ENCODE measurements at places on chromosomes 6 and 20.

GRCh38 chr20:32695089-32695488 is 21.3 kb upstream of the C20orf203 start:
- H3K4me3 ChIP-seq, result no peak overlapping the region
- H3K27ac ChIP-seq, result no peak overlapping the region
- no peaks in the 10 kb centered on the region for H3K27me3 ChIP-seq
- H3K36me3 ChIP-seq, result no peaks in the 10 kb centered on the region

DNA sequence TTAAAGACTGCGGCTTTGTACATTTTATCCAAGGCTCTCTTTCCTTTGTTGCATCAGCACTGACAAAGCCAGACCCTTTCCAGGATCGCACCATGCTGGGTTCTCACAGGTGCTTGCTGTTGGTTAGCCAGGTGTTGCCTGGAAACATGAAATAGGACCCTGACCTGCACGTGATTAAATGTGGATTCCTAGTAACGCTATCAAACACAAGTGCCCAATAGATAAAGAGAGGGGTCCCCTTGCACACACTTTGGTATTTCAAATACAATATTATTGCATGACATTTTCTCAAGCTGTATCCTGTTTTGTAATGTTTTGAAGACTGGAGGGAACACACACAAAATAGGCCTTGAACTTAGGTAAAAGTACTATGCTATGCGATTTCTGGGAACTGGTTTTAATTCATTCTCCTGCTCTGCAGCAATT is 73.3 kb downstream of the AKAP12 start:
- no peak overlapping the region for H3K27ac ChIP-seq
- no peaks in the 10 kb centered on the region for H3K4me1 ChIP-seq

DNA sequence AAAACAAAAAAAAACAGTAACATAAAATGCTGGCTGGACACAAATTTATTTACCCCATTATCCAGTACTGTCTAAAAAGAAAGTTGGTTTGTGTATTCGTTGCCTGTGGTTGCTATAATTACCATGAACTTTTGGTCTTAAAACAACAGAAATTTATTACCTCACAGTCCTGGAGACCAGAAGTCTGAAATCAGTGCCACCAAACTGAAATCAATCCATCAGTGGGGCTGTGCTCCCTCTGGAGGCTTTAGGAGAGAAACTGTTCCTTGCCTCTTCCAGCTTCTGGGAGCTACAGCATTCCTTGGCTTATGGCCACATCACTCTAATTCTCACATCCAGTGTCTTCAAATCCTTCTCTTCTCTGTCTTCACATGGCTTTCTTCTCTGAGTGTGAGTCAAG is 79.4 kb downstream of the SNX5 start:
- no peaks in the 10 kb centered on the region for H3K27me3 ChIP-seq
- no peak overlapping the region for H3K27ac ChIP-seq
- H3K4me3 ChIP-seq, result no peak overlapping the region

DNA sequence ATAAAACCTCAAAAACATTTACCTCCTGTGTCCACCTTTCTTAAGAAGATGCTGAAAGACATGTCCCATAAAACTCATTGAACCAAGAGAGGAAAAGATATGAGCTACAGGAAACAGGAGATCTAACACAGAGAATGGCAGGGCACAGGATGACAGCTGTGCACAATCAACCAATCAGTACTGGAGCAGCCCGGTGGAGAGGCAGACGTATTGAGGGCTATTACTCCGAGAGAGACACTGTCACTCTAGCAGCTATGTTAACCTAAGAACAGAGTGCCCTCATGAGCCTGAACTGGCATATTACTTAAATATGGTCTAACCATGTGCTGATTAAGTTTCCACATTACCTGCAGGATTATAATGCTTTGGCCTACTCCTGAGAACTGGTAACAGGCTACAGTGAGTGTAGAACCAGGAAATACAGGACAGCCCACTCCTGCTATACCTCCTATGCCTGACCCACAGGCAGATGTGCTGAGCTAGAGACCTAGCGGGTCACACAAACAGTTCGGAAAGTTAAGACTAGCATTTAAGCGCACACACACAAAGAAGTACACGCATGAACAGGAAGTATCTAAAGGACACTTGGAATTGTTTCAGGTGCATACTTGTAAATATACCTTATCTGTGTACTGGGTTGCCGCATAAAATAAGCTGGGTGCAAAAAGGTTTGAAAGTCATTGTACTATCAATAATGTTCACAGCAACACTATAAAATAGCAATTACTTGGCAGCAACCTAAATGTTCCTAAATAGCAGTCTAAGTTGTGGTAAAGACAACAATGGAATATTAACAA is 199.3 kb upstream of the SHLD1 start:
- H3K4me3 ChIP-seq, result no peak overlapping the region
- DNase-seq, result no peak

- no peaks in the 10 kb centered on the region for H3K27me3 ChIP-seq
- peaks cover 12% of the 10 kb centered on the region for H3K4me1 ChIP-seq
- H3K4me3 ChIP-seq, result no peak overlapping the region
- H3K27ac ChIP-seq, result peak overlapping the region; percentile 22
These were observed 237.3 kb upstream of the CNR1 start for GRCh38 chr6:88403486-88403885.

- DNase-seq, result no peak
- no peaks in the 10 kb centered on the region for H3K36me3 ChIP-seq
- no peaks in the 10 kb centered on the region for H3K4me1 ChIP-seq
- no peak overlapping the region for H3K4me3 ChIP-seq
- H3K27me3 ChIP-seq, result no peaks in the 10 kb centered on the region
These were observed 249.7 kb upstream of the AFDN start for GRCh38 chr6:167576828-167577503.

DNA sequence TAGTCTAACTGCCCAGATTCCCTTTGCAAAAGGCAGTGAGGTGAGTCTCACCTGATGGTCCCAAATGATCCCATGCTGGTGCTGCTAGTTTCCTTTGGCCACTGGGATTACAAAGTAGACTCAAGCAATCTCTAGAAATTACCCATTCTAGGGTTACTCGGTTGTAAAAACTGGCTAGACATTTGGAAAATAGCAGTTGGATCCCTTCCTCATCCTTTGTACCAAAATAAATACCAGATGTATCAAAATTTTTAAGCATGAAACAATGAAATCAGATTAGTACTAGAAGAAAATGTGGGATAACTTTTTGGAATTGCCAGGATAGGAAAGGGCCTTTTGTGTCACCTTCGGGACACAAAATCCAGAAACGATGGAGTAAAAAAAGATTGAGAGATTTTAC is 112.9 kb upstream of the TOP1 start:
- H3K4me1 ChIP-seq, result no peaks in the 10 kb centered on the region
- no peaks in the 10 kb centered on the region for H3K27me3 ChIP-seq
- H3K4me3 ChIP-seq, result no peak overlapping the region
- no peak for DNase-seq
- no peak overlapping the region for H3K27ac ChIP-seq

DNA sequence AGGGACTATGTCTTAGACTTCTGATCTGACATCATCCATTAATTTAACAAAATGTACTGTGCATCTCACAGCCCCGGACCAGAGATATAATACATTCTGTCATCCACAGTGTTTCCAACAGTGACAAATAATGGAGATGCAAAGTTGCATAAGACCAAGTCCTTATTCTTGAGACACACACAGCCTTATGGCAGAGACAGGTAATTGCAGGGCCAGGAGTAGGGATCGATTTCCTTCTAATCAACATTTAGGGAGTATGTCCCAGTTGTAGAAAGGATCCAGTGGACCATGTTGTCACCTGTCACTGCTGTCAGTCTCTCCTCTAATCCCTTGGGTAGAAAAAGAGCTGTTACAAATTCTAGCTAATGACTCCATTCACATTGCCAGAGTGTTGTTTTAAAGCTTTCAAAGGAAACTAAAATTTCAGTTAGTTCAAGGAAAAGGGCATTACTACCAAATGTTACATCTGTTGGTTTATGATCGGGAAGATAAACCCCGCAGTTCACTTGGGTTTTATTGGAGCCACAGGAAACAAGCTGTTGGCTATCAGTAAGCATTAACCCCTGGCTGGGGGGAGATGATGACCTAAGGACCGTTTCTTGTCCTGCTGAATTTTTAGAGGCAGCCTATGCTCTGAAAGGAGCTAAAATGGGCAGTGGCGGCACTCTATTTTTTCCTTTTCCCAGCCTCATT is 111.4 kb upstream of the ATXN1 start:
- H3K4me1 ChIP-seq, result no peaks in the 10 kb centered on the region
- H3K27ac ChIP-seq, result no peak overlapping the region
- H3K27me3 ChIP-seq, result no peaks in the 10 kb centered on the region

- H3K36me3 ChIP-seq, result no peaks in the 10 kb centered on the region
- no peak for DNase-seq
These were observed 576.0 kb upstream of the CDH4 start for GRCh38 chr20:60676011-60676410.

DNA sequence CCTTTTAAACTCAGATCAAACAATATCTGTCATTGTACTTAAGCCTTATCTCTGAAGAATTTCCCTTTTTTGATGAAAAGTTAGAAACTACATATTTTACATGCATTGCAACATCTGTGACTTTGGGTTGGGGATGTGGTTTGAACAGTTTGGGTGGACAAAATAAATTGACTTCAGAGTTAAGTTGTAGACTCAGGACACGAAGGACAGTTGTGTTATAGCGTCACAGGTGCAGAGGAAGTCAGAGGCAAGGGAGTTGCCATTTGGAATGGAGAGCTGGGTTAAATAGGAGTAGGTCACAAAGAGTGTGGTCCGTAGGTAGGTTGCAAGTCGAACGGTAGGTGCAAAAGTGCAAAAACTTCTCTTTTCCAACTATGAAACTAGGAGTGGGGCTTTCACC is 46.0 kb downstream of the ZFAND3 start:
- H3K4me3 ChIP-seq, result no peak overlapping the region
- H3K27me3 ChIP-seq, result no peaks in the 10 kb centered on the region
- H3K27ac ChIP-seq, result no peak overlapping the region
- H3K36me3 ChIP-seq, result no peaks in the 10 kb centered on the region

DNA sequence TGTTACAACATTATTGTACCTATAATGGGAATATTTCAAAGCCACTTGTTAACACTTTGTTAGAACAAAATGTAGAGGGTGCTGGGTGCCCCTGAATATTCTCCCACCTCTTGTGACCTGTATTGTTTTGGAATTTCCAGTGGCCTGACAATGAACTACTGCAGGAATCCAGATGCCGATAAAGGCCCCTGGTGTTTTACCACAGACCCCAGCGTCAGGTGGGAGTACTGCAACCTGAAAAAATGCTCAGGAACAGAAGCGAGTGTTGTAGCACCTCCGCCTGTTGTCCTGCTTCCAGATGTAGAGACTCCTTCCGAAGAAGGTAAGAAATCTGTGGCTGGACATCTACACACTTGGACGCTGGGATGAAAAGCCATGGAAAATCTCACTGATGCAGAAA is 28.9 kb downstream of the PLG start:
- H3K4me3 ChIP-seq, result no peak overlapping the region
- no peaks in the 10 kb centered on the region for H3K4me1 ChIP-seq
- DNase-seq, result no peak

DNA sequence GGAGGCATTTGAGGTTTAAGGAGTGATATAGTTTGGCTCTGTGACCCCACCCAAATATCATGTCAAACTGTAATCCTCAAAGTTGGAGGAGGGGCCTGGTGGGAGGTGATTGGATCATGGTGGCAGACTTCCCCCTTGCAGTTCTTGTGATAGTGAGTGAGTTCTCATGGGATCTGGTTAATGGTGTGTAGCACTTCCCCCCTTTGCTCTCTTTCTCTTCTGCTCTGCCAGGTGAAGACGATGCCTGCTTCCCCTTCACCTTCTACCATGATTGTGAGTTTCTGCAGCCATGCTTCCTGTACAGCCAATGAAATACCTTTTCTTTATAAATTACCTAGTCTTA is 1.7 kb upstream of the HDDC2 start:
- no peaks in the 10 kb centered on the region for H3K27me3 ChIP-seq
- no peak overlapping the region for H3K4me3 ChIP-seq
- H3K27ac ChIP-seq, result no peak overlapping the region
- peaks cover 26% of the 10 kb centered on the region for H3K4me1 ChIP-seq

DNA sequence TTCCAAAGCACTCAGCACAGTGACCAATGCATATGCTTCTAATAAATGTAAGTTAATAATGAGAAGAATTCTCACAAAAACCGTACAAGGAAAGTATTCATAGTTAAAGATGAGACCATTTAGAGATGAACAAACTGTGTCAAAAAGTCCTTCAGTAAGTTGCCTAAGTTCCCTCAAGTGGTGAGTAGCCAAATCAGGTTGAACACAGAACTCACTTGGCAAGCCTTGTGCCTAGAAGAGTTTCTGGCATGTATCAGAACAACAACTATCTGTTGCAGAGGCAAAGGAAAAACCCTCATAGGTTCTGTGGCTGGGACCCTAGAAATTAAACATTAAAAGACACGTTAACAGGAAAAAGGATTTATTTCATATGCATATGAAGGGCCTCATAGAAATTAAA is 129.6 kb upstream of the DOK5 start:
- H3K4me1 ChIP-seq, result peaks cover 5% of the 10 kb centered on the region
- no peak overlapping the region for H3K4me3 ChIP-seq
- H3K27me3 ChIP-seq, result no peaks in the 10 kb centered on the region
- no peak overlapping the region for H3K27ac ChIP-seq

DNA sequence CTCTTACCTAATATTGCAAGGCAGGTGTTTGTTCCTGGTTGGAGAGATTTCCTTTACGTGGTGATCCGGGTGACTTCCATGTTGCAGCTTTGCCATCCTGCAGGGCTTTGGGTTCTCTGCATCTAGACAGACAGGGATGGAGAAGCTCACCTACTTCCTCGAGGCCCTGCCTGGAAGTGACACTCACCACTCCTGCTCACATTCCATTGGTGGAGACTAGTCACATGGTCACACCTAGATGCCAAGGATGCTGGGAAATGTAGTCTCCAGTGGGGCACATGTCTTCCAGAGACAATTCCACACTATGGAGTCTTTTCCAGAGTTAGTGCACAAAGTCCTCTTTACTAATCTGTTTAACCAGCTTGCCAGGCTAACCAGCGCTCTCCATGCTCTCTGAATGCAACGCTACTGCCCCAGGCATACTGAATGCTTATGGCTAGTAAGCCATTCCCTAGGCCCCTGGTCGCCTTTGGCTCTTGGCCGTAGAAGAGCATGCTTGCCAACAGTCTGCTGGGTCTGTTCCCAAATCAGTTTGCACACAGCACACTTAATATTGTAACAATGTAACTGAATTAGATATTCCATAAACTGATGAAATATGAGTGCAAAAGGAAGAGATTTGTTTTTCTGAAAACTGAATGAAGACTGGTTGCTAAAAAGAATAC is 6.7 kb upstream of the KCNK15 start:
- DNase-seq, result peak; percentile 69
- H3K4me3 ChIP-seq, result no peak overlapping the region
- no peaks in the 10 kb centered on the region for H3K4me1 ChIP-seq
- H3K27me3 ChIP-seq, result no peaks in the 10 kb centered on the region
- no peaks in the 10 kb centered on the region for H3K36me3 ChIP-seq

GRCh38 chr6:20413826-20414225 is 12.1 kb downstream of the E2F3 start:
- no peaks in the 10 kb centered on the region for H3K36me3 ChIP-seq
- no peak overlapping the region for H3K4me3 ChIP-seq
- no peak for DNase-seq

All from adrenal gland (tissue), 19 donors.